ENCODE measurements at places on chromosomes 12 and 14.

GRCh38 chr12:130427381-130427887, 89.7 kb downstream of the PIWIL1 start:
- DNase-seq = no peak

- DNase-seq = no peak
These were observed 69.5 kb upstream of the SLC24A4 start for GRCh38 chr14:92253381-92253894.

DNA sequence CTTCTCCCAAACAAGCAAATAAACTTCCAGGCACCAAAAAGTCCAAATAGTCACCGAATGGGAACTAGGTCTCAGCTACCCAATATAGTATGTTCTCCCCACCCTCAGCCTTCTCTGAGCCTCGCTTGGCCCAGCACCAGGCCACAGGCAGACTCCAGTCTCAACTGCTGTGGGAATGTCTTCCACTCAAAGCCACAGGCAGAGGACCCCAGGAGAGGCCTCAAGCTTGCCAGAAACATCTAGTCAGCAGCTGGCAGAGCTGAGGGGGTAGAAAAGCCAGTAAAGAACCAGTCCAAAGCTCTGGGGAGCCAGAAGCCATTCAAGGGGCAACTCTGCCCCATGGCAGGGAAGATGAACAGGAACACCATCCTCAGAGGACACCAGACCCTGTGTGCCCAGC, 41.8 kb downstream of the FMNL3 start:
- no peak for DNase-seq

DNA sequence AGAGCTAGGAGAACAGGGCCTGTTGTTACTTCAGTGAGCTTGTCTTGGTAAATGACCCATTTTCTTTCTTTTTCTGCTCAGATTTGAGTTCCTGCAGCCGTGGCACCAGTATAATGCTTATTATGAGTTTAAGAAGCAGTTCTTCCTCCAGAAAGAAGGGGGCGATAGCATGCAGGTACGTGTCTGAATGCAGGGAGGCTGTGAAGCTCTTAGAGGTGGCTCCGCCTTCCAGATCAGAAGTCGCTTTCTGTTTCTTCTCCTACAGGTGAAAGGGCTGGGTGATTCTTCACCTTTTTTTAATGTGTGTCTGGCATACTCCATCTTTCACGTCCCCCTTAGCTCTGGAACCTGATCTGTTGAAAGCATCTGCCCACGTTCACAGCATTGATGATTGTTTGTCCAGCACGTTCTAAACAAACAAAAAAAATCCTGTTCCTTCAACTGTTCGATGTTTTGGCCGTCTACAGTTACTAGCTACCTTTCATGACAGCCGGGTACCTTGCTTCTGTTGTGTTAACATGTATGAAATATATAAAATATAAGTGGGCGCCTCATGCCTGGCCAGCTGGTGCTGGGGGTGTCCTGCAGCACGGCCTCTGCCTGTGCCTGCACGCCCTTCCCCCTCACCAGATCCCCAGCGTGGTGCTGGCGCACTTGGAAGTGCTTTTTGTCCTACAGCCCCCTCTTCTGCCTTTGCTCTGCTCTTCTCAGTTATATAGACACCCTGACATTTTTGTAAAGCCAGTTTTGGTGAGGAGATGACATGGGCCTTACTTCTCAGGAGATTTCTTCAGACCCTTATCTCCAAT, 44.6 kb downstream of the SFSWAP start:
- DNase-seq = no peak

DNA sequence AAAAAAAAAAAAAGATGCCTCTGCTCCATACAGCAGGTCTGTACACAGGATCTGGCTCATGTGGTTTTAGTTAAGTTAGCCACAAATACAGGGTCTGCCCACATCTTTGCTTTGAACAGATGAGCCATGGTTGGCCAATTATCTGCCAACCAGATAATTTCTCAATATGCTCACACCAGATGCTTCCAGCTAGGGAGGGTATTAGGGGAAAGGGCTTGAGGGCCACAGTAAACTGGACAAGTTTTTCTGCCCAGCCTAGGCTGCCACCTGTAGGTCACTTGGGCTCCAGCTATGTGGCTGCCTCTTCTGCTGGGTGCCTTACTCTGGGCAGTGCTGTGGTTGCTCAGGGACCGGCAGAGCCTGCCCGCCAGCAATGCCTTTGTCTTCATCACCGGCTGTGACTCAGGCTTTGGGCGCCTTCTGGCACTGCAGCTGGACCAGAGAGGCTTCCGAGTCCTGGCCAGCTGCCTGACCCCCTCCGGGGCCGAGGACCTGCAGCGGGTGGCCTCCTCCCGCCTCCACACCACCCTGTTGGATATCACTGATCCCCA, 776 bp downstream of the RDH5 start:
- peak; percentile 91 for DNase-seq

DNA sequence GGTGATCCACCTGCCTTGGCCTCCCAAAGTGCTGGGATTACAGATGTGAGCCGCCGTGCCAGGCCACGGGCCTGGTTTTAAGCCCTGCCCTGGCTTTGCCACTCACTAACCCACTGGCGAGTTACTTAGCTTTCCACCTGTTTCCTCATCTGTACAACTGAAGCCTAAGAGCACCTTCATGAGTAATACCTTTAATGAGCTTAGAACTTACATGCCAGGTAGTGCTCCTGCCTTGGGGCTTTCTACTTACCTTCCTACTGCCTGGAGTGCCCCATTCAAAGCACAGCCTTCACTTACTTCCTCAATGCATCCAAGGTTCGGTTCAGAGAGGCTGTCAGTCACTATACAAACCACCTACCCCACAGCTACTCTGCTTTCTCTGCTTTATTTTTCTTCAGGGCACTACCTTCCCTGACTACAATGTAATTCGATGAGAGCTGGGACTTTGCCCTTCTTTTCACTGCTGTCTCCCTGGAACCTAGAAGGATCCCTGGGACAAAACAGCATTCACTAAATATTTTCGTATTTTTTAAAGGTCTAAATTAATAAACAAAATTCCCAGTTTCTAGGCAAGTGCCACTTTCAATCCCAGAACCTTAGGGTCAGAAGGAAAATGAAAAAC, 13.8 kb downstream of the ZCCHC8 start:
- DNase-seq = no peak

DNA sequence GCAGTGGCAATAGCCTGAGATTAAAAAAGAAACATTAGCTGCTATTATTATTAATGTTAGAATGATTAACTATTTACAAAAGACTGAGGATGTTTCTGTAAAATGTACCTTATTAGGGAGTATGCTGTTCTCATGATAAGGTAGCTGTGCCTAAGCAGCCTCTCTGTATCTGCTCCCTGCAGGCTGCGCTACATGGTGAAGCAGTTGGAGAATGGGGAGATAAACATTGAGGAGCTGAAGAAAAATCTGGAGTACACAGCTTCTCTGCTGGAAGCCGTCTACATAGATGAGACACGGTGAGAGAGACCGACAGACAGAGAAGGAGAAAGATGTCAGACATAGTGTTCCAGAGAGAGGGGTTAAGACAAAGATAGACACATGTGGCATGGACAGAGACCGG, 17.4 kb downstream of the PDE1B start:
- DNase-seq = no peak

- no peak for DNase-seq
These were observed 395.5 kb downstream of the ZFP36L1 start for GRCh38 chr14:68397371-68397811.

DNA sequence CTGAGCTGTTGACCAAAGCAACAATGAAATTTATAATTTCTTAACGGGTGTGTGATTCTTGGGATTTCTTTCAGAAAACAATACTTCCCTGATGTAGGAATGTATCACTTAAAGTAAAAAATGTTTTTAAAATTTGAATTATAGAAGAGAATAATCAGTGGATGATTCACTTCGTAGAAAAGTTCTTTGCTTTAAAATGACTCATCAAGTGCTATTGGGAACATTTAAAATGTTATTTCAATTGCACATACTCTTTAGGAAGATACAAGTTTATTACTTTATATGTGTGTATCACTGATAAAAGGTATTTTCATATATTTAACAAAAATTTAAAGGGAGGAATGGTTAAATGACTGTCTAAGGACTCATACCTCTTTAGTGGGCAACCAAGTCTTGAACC, 155.3 kb downstream of the PDE3A start:
- peak; percentile 4 for DNase-seq

GRCh38 chr12:15268927-15269552, 47.8 kb upstream of the RERG start:
- DNase-seq = peak; percentile 63

GRCh38 chr12:13135371-13136178, 32.1 kb upstream of the GSG1 start:
- DNase-seq = peak; percentile 95

DNA sequence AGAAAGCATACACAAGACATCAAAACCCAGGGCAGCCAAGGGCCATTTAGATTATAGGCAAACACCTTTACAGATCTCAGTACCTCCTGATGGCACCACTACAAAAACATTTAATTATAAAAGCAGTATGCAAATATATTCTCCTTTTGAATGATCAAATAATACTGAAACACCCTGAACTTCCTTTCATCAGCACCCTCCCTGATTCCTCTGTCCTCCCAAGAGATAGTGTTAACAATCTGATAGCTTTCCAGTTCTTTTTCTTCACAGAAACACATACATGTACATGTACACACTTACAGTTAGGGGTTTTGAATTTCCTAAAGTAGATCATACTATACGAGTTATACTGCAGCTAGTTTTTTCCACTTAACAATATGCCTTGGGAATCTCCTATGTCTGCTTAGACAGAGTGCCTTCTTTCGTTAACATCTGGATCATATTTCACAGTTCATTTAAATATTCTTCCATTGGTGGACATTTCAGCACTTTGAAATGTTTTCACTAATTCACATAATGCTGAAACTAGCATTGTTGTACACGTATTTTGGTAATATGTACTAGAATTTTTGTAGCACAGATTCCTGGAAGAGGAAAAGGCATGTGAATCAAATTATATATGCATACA, 35.2 kb downstream of the TDG start:
- no peak for DNase-seq

DNA sequence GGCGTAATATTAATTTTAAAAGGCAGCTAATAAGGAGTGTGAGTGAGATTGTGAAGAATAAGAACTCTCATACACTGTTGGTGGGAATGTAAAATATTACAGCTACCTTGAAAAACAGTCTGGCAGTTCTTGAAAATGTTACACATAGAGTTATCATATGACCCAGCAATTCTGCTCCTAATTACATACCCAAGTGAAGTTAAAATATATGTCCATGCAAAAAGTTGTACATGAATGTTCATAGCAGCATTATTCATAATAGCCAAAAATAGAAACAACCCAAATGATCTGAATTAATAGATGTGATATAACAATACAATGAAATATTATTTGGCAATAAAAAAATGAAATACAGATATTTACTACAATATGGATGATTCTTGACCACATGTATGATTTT, 68.2 kb downstream of the RASSF8 start:
- DNase-seq = no peak

GRCh38 chr12:112936264-112936663, 2.0 kb upstream of the OAS3 start:
- DNase-seq = no peak

DNA sequence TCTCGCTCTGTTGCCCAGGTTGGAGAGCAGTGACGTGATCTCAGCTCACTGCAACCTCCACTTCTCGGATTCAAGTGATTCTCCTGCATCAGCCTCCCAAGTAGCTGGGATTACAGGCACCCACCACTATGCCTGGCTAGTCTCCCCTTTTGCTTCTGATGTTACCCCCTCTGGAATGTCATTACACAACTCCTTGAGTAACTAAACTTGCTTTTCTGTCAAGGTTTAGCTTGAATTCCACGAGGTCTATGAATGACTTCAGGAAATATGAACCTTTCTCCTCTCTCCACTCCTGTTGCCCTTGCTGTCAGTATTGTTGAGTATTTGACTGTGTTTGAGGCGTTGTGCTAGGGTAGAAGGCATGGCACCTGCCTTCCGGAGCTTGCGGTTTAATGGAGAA, 16.8 kb upstream of the RTRAF start:
- no peak for DNase-seq

DNA sequence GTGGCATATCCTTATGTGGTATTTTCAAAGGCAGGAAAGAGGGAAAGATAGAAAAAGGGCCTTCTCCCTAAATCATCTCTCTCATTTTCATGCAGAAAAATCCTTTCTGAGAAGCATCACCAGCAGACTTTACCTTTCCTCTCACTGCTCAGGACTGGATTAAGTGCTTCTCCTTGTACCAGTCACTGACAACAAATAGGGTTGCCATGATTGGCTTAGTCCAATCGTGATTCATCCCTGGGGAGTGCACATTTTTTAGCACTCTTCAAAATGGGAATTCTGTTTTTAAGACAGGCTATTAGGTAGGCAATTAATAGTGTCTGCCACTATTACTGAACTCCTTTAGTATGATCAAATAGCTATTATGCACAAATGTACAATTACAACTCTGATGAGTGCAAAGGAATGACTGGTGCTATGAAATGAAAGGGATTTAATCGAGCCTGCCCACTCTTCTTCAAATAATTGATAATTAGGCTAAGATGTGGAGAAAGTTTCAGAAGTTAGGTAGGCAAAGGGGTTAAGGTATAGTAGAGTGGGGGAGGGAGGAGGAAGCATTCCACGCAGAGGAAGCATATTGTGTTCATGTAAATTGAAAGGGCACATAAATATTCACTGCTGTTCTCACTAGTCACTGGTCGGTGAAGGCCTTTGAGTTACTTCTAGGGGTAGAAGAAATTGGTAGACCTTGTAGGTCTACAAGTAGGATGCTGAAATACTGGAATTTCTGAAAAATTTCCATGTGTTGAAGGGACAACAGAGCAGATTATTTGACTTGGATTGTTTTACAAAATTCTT, 84.0 kb downstream of the MSRB3 start:
- no peak for DNase-seq

DNA sequence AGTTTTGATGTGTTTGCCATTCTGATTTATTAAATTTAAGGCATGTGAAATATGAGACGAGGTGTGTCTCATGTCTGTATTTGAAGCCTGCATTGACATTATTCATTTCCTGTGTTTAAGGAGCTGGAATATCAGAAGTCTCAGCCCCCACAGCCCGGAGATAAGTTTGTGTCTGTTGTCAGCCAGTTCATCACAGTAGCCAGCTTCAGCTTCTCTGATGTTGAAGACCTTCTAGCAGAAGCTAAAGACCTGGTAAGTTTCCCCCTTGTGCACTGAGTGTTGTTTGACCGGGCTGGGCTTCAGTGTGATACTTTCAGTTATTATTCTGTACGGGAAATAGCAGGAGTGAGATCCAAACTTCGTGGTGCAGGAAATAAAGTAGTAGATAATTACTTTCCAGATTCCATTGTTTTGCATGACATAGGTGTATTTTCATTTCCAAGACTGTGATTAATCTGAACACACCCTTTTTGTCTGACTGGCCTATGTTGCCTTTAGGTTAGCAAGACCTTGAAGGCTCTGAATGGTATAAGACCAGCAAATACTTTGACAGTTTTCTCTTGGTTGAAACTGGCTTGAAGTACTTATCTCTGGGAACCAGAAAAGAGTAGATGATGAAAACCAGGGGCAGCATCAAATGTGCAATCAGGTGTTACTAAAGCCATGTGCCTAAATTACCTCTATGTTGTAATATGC, 101.5 kb downstream of the GPR135 start:
- DNase-seq = no peak

DNA sequence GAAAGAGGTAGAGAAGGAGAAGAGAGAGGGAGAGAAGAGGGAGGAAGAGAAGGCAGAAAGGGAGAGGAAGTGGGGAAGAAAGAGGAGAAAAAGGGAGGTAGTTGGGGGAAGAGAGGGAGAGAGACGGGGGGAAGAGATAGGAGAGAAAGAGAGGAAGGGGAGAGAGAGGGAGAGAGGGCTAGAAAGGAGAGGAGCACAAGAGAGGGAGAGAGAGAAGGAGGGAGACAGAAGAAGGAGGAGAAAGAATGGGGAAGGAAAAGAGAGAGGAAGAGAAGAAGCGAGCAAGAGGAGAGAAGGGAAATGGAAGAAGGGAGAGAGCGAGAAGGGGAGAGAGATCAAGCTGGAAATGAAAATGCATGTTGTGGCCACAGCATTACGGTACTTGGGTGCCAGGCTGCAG, 1368.4 kb upstream of the TMEM132C start:
- DNase-seq = no peak

Measured in AG08395 (cell line).